ENCODE measurements at places on chromosomes 13 and 19. TPM values are rescaled to one million over a fixed set of nuclear protein-coding genes. Genes with fewer than 3 reads are reported as not detected.
A peak's percentile ranks its signal among the peaks of the same experiment; 100 is the strongest.

DNA sequence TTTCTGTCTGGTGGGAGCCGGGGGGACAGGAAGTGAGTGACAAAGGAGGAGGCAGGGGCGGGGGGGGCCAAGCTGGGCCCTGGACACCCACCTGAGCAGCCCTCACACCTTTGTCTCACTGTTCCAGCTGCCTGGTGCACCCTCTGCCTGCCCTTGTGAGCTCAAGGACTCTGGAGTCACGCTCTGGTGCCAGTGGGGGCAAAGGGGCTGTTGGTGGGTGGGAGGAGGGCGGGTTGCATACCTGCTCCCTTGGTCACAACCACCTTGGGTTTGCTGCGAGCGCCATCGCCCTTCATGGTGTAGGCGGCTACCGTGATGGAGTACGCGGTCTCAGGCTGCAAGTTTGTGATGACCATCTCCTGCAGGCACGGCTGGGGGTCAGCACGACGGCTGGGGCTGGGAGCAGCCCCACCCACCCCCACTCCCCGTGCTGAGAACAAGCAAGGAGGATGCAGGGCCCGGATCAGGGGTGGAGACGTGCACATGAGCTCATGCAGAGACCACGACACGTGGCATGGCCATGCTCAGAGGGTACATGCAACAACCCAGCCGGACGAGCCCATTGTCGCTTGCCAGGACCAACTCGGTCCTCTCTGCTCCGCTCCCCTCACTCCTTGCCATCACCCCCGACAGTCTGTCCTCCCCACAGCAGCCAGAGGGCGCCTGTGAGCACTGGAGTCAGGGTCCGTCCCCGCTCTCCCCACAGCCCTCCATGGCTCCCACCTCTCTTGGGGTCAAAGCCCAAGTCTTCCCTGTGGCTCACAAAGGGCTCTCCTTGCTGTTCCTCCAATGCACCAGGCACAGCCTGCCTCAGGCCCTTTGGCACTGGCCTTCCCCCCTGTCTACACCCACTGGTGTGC is 114.9 kb downstream of the PTPRS start:
- DNase-seq = no peak

DNA sequence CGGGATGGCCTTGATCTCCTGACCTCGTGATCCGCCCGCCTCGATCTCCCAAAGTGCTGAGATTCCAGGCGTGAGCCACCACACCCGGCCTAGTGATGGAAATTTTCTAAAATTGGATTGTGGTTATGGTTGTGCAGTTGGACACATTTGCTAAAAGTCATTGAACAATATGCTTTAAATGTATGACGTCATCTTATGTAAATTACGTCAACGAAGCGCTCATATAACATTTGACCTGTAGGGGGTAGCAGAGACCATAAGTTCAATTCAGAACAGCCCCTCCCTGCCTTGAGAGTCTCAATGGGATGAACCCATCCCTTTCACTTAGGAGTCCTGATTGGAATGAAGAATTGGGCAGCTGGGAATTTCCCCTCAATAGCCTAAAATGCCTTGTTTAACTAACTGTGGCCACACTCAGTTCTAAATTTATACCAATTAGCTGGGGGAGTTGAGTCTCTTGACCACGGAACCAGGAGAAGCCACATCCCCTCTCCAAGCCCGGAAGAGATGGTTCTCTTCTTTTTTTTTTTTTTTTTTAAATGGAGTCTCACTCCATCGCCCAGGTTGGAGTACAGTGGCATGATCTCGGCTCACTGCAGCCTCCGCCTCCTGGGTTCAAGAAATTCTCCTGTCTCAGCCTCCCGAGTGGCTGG is 15.2 kb upstream of the TLE6 start:
- peak; percentile 75 for DNase-seq

DNA sequence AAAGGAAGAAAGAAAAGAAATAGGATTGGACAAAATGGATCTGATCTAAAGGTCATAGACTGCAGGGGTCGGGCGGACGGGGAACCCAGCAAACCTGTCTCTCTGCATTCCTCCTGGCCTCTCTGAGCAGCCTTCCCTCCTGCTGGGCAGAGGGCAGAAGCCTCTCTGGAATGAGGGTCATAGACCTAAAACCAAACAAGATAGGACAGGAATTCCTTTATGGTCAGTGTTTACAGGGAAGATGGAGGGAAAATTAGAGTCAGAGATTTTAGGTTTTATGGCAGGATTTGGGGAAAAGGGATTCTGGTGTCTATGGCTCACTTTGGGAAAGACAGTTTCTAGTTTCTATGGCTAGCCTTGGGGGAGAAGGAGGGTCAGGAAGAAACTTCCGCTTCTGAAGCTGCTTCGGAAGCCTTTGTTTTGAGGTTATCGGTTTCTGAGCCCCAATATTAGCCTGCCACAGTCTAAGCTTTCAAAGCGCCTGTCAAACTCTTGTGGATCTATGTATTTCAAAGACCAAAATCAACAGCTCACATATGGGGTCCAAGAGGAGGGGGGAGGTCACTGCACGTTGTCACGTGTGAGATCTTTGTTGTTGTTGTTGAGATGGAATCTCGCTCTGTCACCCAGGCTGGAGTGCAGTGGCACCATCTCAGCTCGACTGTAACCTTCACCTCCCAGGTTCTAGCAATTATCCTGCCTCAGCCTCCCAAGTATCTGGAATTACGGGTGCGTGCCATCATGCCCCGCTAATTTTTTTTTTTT is 18.9 kb upstream of the DPRX start:
- no peak for DNase-seq

DNA sequence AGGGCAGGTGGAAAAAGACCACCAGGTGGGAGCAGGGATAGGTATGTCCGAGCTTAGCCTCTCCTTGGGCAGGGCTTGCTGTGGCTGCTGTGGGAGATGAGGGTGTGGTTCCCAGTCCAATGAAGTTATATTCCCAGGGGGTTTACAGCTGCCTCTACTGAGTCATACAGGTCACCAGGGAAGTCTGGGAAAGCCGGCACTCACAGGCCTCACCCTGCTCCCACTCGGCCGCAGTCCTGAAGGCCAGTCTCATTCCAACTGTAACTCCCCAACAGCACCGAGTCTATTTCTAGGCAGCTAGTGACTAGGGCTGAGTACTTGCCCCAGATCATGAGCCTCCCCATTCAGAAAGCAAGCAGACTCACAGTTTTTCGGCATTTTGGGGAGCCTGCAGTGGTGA is 77.1 kb downstream of the FNDC3A start:
- no peak for DNase-seq

Gene DACH1
- polyA plus RNA-seq = not detected

- DNase-seq = peak; percentile 83
Observed at GRCh38 chr19:46634045-46634655, 1.9 kb downstream of the GNG8 start.

All from CD8-positive, alpha-beta memory T cell (primary cell).